Mammary epithelial cell (primary cell): ENCODE measurements at places on chromosomes 11 and 22.

DNA sequence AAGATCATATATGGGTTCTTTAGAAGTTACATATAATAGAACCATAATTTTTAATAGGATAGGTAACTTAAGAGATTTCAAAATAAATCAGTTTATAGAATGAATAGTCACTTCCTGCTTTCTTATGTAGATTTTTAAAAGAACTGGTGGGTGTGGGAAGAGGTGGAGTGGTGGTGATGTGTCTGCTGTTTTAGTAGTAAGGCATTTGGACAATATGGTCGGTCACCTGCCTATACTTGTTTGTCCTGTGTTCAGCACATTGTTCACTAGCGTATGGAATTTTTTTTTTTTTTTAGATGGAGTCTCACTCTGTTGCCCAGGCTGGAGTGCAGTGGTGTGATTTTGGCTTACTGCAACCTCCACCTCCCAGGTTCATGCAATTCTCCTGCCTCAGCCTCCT is 39.3 kb downstream of the CCDC81 start:
- DNase-seq: peak; percentile 76

GRCh38 chr22:49694462-49695260 is 133.0 kb downstream of the BRD1 start:
- DNase-seq: no peak

GRCh38 chr11:15118431-15118830 is 3.7 kb downstream of the INSC start:
- DNase-seq: peak; percentile 48

GRCh38 chr11:11984563-11984962 is 23.9 kb downstream of the DKK3 start:
- no peak for DNase-seq
